RCC 7860 (cell line): ENCODE measurements at places on chromosomes 5 and 9.
A peak's percentile ranks its signal among the peaks of the same experiment; 100 is the strongest.

DNA sequence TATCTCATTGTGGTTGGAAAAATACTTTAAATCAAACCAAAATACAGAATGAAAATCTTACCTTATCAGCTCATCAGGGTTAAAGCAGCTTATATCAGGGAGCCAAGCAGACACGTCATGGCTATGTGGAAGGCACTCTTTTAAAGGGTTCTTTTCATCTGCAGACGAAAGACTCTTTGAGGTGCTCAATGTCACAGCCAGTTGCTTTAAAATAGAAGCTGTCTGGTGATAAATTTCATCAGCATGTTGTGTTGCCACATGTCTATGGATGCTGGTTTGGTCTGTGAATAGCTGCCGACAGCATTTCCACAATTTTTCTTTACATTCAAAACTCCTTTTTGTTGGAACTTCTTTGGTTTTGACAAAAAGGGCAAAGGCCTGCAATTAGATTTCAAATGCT lies 7.5 kb downstream of the TSTD2 start:
- no peak for DNase-seq

DNA sequence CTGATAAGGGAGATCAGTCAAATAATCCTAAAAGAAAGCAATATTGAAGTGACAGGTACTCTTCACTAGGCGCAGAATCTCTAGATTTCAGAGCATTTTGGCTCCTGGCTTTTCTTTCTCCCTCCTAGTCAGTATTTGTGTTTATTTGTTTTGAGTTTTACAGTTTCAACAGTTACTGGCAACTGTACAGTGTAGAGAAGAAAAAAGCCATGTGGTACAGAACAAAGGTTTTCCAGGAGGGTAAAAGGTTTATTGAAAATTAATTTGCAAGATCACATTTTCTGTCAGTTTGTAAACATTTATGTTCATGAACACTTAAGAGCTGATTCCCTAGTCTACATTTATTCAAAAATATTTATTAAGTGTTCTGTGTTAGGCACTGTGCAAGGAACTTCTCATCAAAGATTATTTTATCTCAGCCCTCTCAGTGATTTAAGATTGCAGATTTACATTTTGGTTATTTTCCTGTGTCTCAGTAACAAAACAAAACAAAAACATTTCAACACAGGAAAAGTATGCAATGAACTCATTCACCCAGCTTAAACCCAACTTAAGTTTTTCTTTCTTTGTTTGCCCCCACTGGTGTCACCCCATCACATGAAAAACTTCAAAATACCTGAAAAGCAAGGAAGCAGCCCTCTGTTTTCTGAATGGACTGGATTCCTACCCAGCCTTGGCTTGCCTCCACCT lies 12.9 kb downstream of the MINAR2 start:
- no peak for DNase-seq

- no peak for DNase-seq
These were observed 8.8 kb downstream of the MPDZ start for GRCh38 chr9:13270734-13271133.

DNA sequence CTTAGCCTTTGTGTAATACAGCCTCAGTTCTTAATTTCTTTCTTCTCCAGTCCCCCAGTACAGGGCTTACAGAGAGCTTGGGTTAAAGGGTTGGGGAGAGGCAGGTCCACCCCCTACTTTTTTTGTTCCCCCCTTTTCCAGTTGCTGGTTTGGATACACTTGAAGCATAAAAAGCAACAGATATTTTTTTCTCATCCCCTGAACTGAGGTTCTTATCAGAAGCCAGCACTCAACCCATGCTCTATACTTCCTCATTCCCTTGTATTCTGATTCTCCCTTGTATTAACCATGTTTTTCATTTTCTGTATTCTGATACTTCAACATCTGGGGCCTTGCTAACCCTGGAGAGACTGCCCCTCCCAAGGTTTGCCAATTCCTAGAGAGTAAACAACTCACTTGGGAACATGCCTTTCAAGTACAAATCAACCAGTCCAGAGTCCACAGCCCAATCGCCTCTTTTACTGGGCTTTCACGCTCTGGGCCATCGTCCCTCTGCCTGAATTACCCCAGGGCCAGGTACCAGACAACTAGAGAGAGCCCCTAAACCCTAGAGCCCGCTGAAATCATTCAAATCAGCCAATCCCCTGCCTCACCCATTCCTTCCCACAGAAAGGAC lies 333.4 kb upstream of the PUM3 start:
- DNase-seq, result no peak

- peak; percentile 57 for DNase-seq
These were observed 126.2 kb downstream of the BASP1 start for GRCh38 chr5:17343675-17344074.
